ENCODE measurements at places on chromosomes 12 and 14.

DNA sequence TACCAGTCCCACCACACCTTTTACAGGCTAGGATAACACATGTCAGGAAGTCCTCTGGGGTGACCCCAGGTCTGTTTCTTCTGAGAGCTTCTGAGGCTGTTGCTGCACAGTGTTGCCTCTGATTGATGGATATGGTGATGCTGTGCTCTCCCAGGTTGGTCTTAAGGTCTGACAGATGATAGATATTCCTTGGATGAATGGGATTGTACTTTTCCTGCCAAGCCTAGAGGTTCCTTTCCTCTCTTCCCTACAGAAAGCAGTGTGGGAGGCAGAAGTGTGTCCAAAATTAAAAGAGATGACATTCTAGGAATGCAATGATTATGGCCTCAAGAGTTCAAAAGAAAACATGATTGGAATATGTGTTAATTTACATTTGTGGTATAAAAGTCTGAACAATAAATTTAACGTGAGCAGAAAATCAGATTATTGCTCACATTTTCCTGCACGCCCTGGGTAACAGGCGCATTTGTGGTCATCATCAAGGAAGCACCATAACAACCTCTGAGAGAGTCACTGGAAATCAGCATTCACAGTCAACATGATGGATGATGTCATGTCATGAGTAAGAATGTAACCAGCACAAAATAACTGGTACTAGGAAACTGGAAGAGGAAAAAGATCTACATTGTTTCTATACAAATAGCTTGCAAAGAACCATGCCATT lies 73.7 kb downstream of the BBS10 start:
- no peak for DNase-seq

DNA sequence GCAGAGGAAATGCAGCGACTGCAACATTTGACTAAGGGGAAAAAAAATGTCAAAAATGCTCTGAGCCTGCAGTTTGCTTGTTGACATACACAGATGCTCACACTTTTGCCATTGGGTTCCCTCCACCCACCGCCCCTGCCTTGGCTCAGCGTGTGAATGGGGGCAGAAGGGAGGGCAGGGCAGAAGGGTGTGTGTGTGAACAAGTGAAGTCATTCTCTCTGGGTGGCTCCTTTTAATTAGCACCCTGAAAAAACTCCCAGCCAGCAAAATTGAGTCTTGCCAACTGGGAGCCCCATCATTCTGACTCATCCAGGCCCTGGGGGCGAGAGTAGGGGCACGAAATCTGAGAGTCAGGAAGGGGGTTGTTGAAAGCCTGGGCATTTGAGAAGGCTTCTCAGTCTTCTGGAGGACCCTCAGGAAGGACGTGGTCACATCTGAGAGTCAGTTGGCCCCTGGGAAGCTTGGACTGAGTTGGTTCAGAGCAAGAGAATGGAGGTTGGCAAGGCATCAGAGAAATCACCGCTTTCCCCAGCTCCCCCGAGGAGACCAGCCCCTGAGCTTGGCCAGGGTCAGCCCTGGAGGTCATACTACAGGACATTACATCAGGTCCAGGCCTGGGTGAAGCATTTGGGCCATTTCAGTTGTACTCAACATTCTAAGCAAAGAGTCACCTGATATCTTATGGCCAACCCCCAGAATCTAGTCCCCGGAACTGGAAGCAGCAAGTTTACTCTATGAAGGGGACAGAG lies 22.7 kb upstream of the KRT78 start:
- DNase-seq = no peak

DNA sequence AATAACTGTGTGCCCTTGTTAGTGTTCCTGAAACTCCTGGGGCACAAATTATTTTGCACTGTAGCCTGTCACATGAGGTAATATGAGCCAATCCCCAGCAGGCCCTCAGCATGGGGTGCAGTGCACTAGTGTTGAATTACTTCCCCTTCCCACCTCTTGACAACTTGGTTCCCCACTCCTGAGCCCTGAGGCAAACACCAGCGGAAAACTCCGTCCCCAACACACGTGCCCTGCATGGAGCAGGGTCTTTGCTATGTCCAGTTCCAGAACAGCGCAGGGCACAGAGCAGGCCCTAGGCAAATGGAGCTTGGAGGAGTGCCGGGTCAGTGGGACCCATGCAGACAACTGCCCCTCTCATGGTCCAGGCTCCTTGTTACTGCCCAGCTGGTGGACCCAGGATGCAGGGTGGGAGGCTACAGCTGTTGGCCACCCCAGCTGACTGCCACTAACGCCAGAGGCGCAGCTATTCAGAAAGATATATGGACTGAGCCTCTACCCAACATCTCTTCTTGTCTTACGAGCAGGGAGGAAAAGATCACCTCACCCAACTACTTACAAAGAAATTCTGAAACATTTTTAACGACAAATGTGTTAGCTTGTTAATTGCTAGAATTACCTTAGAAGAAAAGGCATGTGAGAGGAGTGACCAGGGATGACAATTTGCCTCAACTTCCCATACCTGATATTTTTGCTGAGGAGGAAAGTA lies 71.6 kb downstream of the NT5DC3 start:
- DNase-seq = no peak

DNA sequence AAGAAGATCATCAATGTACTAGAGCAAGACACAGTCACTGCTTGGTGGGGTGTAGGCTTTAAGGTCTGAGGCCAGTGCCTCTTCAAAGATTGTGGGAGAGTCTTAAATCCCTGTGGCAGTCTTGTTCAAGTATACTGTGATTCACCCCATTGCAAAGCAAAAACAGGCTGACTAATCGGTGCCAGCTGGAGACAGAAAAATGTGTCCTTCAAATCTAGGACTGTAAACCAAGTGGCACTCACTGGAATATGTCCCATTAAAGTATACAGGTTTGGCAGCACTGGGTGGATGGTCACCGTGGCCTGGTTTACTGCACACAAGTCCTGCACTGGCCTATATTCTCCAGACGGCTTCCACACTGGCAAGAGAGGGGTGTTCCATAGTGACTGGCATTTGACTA lies 1315.3 kb downstream of the TMEM121 start:
- no peak for DNase-seq

- no peak for DNase-seq
Measured at GRCh38 chr12:53533471-53533870, 26.2 kb upstream of the NPFF start.

GRCh38 chr14:87160989-87161388 lies 832.0 kb downstream of the GALC start:
- DNase-seq = no peak

GRCh38 chr12:77995436-77996167 lies 164.9 kb downstream of the NAV3 start:
- no peak for DNase-seq

DNA sequence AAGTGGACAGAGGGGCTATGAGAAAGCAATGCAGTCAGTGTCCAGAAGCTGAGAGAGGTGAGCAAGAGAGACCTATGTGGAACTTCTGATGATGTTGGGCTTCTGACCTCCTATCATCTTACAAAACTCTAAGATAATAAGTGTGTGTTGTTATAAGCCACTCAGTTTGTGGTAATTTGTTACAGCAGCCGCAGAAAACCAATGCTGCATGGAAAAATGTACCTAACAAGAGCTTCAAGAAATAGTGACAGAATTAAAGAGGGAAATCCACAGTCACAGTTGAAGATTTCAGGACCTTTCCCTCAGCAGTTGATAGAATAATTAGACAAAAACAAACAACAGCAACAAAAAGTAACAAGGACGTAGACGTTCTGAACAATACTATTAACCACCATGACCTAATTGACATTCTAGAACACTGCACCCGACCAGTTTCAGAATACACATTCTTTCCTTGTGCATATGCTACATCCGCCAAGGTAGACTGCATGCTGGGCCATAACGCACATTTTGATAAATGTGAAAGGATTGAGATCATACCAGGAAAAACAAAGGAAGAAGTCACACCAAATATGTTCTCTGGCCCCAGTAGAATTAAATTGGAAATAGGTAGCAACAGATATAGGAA lies 1.8 kb upstream of the EVL start:
- DNase-seq = no peak

- DNase-seq = no peak
Measured at GRCh38 chr12:93061473-93062419, 132.7 kb upstream of the EEA1 start.

- no peak for DNase-seq
Measured at GRCh38 chr12:118315821-118316220, 56.9 kb downstream of the TAOK3 start.

DNA sequence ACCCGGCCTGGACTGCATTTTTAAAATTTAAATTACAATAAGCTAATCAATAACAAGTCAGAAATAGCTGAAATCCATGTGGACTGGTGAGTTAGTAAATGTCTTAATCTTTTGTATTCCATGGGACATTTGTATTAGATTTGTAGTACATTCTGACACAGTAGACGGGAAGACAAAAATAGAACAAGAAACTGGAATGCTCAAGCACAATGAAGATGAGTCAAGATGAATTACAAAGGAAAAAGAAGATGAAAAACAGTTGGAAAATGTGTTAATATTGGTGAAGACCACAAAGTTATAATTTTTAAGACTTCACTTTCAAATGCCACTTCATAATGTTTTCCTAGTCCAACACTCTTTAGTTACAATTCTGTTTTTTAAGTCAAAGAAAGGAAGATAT lies 97.8 kb upstream of the FERMT2 start:
- no peak for DNase-seq

DNA sequence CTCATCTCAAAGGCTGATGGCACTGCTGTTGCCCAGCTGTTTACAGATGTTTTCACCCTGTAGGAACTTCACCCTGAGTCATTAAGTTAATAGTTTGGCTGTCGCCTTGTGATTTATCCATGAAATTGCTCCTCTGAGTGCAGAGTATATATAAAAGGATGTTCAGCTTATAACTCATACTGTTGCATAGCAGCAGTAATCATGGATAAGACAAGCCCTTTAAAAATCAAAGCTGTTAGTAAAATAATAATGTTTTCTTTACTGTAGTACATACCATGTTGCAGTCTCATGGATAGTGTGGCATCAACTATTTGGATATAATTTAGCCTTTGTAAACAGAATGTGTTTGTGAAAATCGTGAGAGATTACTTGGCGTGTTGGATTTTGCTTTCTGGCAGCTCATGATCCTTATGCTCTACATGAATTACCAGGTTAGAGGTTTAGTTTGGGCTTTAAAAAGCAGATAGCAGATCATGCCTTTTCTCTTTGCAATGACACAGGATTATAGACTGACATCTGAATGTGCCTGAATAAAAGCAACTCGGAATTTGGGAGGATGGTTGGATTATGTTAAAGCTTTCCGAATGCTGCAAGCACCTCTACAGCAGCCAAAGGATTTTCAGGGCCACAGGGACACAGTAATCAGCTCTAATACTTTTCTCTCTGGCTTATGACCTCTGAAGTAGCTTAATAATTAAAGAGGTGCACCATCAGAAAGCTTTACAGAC lies 279.7 kb upstream of the ATP2B1 start:
- no peak for DNase-seq

- no peak for DNase-seq
Measured at GRCh38 chr12:31230004-31230403, 95.9 kb downstream of the SINHCAF start.

GRCh38 chr14:49581209-49582112 lies 4.7 kb downstream of the RPS29 start:
- no peak for DNase-seq

- no peak for DNase-seq
Measured at GRCh38 chr12:78865516-78865915, 942 bp downstream of the SYT1 start.

GRCh38 chr12:111202237-111202915 lies 166.5 kb downstream of the PHETA1 start:
- no peak for DNase-seq

DNA sequence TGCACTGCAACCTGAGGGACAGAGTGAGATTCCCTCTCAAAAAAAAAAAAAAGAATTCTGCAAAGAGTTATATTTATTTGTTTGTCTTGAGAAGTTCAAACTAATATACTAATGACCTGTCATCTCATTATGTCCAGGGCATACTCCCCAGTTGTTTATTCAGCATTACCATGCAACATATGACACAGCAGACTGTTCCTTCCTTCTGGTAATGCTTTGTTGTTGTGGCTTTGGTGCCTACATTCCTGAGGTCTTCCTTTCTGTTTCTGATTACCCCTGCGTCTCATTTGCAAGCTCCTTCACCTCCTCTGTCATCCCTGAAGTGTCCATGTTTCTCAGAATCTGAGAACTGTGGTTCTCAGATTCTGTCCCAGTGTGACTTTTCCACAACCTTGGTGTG lies 55.3 kb downstream of the DERA start:
- no peak for DNase-seq

GRCh38 chr14:92670160-92670559 lies 78.3 kb downstream of the LGMN start:
- DNase-seq = no peak

- no peak for DNase-seq
Measured at GRCh38 chr14:88551094-88551870, 3.5 kb downstream of the PTPN21 start.

GRCh38 chr12:46977871-46978375 lies 101.5 kb upstream of the PCED1B start:
- no peak for DNase-seq

GRCh38 chr12:40733871-40734270 lies 41.6 kb downstream of the CNTN1 start:
- DNase-seq = no peak

- no peak for DNase-seq
Measured at GRCh38 chr14:59086241-59086882, 102.1 kb upstream of the DAAM1 start.

- no peak for DNase-seq
Measured at GRCh38 chr12:117142094-117142493, 42.9 kb upstream of the TESC start.

DNA sequence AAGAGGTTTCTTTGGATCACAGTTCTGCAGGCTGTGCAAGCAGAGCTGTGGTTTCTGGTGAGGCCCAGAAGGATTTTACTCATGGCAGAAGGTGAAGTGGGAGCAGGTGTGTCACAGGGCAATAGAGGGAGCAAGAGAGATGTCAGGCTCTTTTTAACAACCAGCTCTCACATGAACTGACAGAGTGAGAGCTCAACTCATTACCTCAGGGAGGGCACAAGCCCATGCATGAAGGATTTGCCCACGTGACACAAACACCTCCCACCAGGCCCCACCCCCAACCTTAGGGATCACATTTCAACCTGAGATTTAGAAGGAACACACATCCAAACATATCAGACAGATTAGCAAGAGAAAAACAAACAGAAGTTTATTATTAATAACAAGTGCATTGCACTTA lies 470.4 kb downstream of the GALC start:
- DNase-seq = no peak

DNA sequence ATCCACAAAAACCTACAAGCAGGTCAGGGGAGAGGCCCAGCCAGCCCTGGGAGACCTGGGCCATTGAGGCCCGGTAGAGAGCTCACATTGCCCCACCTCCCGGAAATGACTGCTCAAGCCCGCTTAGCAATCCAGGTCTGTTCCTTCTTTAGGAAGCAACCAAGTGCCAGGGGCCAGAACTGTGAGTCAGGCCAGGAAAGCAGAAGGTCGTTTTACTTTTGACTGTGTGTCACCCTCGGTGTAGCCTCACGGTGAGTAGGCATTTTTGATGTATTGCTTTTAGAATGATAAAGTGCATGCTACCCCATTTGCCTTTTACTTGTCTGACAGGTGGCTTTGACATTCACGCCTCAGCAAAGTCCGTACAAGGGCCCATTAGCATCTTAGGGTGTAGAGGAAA lies 25.4 kb upstream of the PWP1 start:
- DNase-seq = no peak
